Activated T-helper 1 cell treated with anti-CD3 and anti-CD28 coated beads, Interleukin-12 subunit alpha, Interleukin-12 subunit beta, Interleukin-2, Interleukin-4 antibody, amounts not matched to agents 30 ng/mL and 10 ng/mL and 1 ng/mL, durations not matched to agents 14 hours and 24 hours and 36 hours (primary cell): ENCODE measurements at places on chromosomes 4 and X. TPM values are rescaled to one million over a fixed set of nuclear protein-coding genes. Genes with fewer than 3 reads are reported as not detected.
A peak's percentile ranks its signal among the peaks of the same experiment; 100 is the strongest.

DIPK2B gene
- total RNA-seq = not detected in 2 replicates

SLBP gene
- total RNA-seq = 136 and 140 TPM in 2 replicates

MORF4L2 gene
- 225 and 229 TPM in 2 replicates for total RNA-seq

ADAM29 gene
- total RNA-seq = not detected in 2 replicates

TEX11 gene
- 0.12 TPM in 1 of 2 replicates, not detected in the other for total RNA-seq

DNA sequence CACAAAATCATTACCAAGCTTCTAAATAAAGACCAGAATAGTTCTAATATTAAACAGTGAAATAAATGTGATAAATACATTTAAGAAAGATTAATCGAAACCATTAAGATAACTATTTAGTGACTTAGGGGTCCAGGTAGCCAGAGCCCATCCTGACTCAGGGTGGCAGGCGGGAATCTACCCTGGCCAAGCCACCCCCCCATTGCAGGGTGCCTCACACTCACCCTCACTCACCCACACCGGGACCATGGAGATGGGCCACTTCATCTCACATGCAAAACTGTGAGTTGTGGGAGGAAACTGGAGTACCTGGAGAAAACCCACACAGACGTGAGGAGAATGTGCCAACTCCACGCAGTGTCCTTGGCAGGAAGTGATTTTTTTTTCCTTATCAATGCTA lies 237.6 kb upstream of the HAND2 start:
- no peaks in the 10 kb centered on the region for H3K4me1 ChIP-seq
- H3K4me3 ChIP-seq = no peak overlapping the region
- H3K27ac ChIP-seq = no peak overlapping the region
- no peaks in the 10 kb centered on the region for H3K36me3 ChIP-seq

DNA sequence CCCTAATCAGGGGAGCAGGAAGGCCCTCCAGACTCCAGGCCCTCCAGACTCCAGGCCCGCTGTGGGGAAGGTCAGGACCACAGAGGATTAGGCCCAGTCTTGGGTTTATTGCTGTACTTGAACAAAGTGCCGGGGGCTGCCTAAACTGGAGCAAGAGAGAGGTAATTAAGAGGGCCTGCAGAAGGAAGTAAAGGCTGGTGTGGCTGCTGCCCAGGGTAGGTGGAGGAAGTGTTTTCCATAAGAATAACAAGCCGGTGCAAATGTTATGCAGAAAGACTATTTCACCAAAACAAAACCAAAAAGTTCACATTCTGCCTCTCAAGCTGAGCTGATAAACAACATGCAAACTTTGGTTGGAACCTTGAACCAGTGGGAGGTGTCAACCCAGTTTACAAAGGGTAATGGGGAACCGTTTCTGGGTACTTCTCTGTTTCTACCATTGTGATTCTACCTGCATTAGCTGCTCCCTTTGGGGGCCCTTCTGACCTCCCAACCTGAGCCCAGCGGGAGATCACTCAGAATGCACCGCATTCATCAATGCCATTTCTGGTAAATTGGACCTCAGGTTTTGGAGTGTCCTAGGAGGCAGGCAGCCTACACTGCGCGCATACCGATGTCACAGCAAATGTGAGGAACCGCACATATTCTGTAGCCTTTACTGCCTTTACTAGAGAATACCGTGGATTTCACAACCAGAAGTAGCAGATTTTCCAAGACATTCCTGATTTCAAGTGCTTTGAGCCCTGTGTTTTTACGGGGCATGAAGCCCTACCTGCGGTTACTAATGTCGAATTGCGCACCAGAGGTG lies 59.7 kb upstream of the BCOR start:
- no peaks in the 10 kb centered on the region for H3K36me3 ChIP-seq
- peak overlapping the region; percentile 77 for H3K27ac ChIP-seq
- H3K4me3 ChIP-seq = peak overlapping the region; percentile 64
- H3K4me1 ChIP-seq = peaks cover 12% of the 10 kb centered on the region
- DNase-seq = no peak

DNA sequence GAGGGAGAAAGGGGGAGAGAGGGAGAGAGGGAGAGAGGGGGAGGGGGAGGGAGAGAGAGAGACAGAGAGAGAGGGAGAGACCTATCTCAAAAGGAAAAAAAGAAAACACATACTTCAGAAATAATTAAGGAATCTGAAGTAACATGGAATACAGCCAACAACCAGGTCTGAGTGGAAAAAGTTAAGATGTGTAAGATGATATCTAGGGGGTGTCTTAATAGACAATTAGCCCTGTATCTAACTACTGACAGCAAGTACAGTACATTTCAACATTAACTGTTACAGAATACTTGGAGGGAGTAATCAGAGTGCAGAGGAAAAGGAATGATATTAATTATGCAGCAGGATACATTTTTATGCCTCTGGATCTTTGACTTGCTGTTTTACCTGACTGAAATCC lies 22.4 kb downstream of the NUP54 start:
- H3K27me3 ChIP-seq = no peaks in the 10 kb centered on the region
- H3K4me1 ChIP-seq = no peaks in the 10 kb centered on the region
- H3K36me3 ChIP-seq = peaks cover 40% of the 10 kb centered on the region
- DNase-seq = no peak
- H3K27ac ChIP-seq = no peak overlapping the region
- no peak overlapping the region for H3K4me3 ChIP-seq

DNA sequence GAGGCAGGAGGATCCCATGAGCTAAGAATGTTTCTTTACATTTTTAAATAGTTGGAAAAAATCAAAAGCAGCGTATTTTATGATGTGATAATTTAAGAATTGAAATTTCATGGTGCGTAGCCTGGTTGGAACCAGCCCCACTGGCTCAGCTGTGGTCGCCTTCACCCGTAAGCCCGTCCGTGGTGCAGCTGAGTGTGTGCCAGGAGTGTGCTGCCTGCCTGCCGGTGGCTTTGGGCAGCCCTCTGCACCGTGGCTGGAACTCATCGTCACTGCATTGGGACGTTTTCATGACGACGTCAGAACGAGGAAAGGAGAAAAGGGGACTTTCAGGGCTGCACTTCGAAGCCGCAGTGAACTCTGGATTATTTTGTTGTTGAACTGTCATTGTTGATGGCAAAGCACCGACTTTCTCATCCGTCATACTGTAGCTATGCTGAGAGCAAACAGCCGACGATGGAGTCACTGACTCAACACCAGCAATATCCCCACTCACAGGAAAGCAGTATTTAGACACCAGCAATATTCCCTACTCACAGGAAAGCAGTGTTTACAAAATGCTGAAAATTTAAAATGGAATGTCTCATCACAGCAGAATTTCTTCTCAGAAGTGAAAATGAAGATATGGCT lies 35.1 kb downstream of the PCGF3 start:
- H3K4me1 ChIP-seq = no peaks in the 10 kb centered on the region
- no peak overlapping the region for H3K27ac ChIP-seq
- no peaks in the 10 kb centered on the region for H3K27me3 ChIP-seq
- DNase-seq = no peak
- H3K36me3 ChIP-seq = peaks cover 2% of the 10 kb centered on the region

- peaks cover 36% of the 10 kb centered on the region for H3K27me3 ChIP-seq
- H3K36me3 ChIP-seq = peaks cover 4% of the 10 kb centered on the region
- DNase-seq = no peak
- H3K4me3 ChIP-seq = no peak overlapping the region
- peaks cover 18% of the 10 kb centered on the region for H3K4me1 ChIP-seq
These were observed 13.0 kb downstream of the SEPTIN11 start for GRCh38 chr4:76962406-76963130.

DNA sequence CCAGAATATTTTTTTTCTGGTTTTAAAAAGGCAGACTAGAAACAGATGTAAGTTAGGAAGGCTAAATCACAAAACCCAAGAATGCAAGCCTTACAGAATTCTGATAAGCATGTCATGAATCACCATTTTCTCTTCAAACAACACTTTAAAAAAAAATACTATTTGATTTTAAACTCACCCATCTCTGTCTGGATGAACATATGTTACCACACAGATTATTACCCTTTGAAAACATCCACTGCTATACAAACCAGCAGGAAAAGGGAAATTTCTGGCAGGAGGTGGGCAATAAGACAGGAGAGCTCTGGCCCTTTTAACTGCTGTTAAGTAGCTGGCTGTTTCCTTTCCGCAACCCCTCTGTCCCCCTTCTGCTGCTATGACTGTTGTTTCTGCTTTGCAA lies 317.7 kb upstream of the NOCT start:
- no peaks in the 10 kb centered on the region for H3K4me1 ChIP-seq
- no peak overlapping the region for H3K4me3 ChIP-seq
- H3K27ac ChIP-seq = no peak overlapping the region

DNA sequence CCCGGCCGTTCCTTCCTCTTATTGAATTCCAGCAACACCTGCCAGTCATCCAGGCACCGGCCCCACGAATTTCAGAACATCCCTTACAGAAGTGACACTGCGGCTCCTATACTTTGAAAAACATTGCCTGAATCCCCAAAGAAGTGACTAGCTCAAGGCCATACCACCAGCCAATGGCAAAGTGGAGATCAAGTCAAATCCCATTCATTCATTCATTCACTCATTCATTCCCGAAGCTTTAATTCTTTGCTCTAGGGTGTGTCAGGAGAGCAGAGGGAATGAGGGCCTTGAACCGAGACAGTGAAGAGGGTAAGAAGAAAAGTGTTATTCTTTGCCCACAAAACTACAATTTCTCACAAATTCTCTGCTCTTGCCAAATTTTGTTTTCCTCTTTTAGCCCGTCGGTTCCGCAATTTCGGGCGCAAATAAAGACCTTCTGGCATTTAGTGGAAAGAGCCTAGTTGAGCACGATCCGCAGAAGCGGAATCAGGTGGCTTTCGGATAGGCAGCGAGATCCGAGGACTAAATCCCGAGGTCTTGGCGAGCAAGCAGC lies 824 bp upstream of the HMGB3 start:
- H3K27me3 ChIP-seq = no peaks in the 10 kb centered on the region
- H3K27ac ChIP-seq = no peak overlapping the region
- DNase-seq = no peak
- H3K36me3 ChIP-seq = peaks cover 9% of the 10 kb centered on the region

DNA sequence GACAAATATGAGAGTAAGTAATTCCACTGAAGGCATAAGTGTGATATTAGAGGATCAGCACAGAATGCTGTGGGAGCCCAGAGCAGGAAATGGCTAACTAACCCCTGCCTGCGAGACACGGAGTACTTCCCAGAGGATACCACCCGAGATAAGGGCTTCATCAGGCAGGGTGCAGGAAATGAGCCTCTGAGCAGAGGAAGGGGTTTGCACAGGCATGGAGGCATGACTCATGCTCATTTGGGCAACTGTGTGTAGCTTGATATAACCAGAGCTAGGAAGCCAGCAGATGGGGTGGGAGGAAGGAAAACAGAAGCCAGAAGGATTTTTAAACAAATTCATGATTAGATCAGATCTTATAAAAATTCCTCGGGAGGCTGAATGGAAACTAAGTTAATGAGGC lies 70.0 kb upstream of the TSPAN5 start:
- H3K27me3 ChIP-seq = no peaks in the 10 kb centered on the region
- no peak overlapping the region for H3K27ac ChIP-seq
- DNase-seq = no peak
- no peaks in the 10 kb centered on the region for H3K36me3 ChIP-seq

DNA sequence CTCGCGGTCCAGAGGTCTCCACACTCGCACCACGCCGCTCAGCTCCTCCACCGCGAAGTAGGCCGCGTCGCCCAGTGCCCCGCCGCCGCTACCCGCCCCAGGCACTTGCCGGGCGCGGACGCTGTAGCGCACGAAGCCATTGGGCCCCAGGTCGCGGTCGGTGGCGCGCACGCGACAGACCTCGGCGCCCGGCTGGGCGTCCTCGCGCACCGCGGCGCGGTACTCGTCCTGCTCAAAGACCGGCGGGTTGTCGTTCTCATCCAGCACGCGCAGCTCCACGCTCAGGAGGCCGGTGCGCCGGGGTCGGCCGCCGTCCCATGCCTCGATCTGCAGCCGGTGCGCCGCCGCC lies 1.4 kb downstream of the DCHS2 start:
- H3K27me3 ChIP-seq = peaks cover 64% of the 10 kb centered on the region
- H3K36me3 ChIP-seq = peaks cover 2% of the 10 kb centered on the region
- no peak for DNase-seq
- H3K27ac ChIP-seq = peak overlapping the region; percentile 58

DNA sequence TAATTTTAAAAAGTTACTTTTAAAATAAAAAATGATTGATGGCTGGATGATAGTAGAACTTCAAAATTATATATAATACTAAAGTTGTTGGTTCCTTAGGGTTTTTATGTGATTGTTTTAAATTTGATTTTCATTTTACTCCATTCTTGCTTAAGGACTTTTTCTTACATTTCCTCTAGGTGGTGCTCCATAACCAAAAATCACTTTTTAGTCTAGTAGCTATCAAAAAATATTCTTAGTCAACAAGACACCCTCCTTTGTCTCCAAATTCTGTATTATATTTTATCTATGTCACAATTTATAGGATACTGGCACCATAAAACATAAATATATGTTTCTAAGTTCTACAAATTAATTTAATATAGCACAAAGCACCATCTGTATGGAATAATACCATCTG lies 67.2 kb upstream of the BRWD3 start:
- no peak for DNase-seq
- no peak overlapping the region for H3K4me3 ChIP-seq
- H3K27ac ChIP-seq = no peak overlapping the region
- no peaks in the 10 kb centered on the region for H3K4me1 ChIP-seq

- DNase-seq = no peak
These were observed 191.2 kb downstream of the IDS start for GRCh38 chrX:149313871-149314371.
